ENCODE measurements at places on chromosomes 3 and 15. TPM values are rescaled to one million over a fixed set of nuclear protein-coding genes. Genes with fewer than 3 reads are reported as not detected.

- DNase-seq: peak; percentile 90
Observed at GRCh38 chr3:184320104-184320445, 5.7 kb downstream of the EIF4G1 start.

OR5H1 gene
- total RNA-seq: not detected

TM4SF18 gene
- total RNA-seq: 1.9 TPM

SYNPR gene
- not detected for total RNA-seq

DNA sequence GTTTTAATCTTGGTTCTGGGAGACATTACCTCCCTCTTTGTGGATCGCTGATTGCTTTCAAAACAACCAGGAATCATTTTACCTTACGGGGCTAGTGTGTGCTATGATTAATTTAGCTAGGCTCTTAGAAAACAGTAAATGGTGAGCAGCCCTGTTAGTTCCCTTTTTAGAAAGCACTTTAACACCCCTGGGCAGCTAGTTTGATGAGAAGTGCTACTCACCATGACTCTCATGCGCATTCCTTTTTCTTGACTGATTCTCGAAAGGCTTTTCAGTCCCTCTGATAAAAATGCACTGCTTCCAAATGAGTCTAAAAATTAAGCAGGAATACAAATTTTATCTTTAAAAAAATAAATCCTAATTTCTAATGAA is 75.3 kb upstream of the LEKR1 start:
- no peak for DNase-seq

Measured in thoracic aorta (tissue), 2 donors.